ENCODE measurements at places on chromosomes 11 and 22.

DNA sequence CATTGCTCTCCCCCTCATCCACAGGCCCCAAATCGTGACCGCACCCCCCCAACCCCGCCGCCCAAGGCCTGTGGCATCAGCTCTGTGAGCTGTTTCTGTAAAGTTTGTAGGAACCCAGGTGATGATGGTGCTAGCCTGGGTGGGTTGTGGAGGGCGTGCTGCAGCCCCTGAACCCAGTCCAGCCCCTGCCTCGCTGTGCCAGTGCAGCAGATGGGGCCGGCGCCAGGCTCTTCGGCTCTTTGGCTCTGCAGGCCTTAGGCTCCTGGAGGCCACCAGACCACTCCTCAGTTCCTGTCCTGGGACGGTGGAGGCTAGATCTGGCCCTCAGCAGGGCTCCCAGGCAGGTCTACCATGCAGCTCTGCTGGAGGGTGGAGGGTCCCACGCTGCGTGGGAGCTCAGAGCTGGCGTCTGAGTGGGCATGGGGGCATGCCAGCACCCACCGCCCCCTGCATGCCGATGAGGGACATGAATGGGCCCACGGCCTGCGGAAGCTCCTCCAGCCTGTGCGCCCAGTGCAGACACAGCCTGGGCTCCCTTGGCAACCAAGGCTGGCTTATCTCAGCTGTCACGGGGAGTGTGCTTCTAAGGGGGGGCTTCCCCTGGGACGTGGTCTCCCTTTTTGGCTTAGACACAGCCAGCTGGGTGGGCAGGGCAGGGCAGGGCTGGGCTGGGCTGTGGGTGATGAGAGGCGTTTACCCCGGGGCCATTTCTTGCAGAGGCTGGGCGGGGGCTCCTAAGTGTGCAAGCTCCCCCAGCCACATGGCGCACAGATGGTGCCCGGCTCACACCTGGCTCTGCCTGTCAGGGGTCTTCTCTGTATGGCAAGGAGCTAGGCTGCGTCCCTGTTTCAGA lies 1187.6 kb downstream of the BRD1 start:
- DNase-seq: no peak

GRCh38 chr22:29344137-29344536 lies 28.6 kb upstream of the RASL10A start:
- DNase-seq: no peak

- DNase-seq: no peak
These were observed 96.1 kb downstream of the FDX1 start for GRCh38 chr11:110525883-110526282.

DNA sequence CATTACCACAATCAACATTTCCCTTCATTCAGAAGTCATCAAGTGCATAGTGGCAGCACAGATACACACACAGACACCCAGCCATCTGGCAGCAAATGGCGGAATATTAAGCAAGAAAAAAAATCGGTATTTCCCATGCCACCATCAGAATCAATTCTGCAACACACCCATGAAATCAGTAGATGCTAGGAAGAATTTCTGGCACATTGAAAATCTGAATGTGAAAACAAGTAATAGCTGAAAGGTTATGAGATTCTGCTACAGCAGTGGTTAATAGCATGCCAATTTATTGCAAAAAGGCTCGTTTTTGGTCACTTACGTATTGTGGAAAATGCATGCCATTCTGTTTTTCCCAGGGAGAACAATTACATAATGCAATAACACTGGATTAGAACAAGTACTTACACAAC lies 91.1 kb downstream of the PICALM start:
- no peak for DNase-seq

GRCh38 chr11:44632466-44633123 lies 67.1 kb downstream of the CD82 start:
- DNase-seq: no peak

- no peak for DNase-seq
These were observed 48.2 kb downstream of the KIAA1671 start for GRCh38 chr22:25000686-25001085.

DNA sequence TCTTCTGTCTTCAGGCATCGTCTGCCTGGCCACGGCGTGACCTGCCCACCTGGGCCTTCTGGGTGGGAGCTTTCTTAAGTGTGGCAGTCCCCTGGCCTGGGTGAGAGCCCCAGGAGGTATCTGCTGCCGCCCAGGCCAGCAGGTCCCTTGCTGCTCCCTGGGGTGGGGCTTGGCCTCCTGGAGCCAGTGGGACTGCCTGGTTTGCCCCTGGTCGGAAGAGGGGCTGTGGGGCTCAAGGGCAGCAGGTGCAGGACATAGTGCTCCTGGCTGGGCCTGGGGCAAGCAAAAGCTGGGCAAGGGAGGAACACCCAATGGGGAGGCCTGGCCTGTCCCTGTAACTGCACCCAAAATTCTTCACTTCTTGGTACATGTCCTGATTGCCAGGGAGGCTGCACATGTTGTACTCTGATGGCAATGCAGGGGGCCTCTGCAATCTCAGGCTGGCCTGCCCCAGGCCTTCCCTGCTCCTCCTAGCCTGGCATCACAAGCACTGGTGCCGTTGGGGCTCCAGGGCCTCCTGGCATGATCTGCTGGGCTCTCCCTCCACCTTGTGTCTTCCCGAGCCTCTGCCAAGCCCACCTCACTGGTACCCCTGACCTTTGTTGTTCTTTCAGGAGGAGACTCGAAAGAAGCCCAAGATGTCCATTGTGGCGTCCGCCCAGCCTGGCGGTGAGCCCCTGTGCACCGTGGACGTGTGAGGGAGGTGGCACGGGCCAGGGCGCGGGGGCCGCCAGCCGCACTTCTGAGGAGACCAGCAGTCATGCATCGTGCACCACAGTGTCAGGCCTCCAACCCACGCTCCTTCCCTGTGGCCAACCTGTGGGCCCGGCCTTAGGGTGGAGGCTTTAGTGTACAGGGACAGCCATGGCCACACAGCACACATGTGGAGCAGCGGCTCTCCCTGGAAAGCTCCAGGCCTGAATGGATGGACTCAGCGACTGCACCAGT lies 6.2 kb upstream of the RANBP1 start:
- no peak for DNase-seq

GRCh38 chr11:35013514-35014233 lies 97.3 kb downstream of the PDHX start:
- no peak for DNase-seq

- no peak for DNase-seq
These were observed 91.7 kb downstream of the BRD1 start for GRCh38 chr22:49735901-49736421.

Measured in NCI-H1930 (cell line).